Kidney epithelial cell (primary cell): ENCODE measurements at places on chromosomes 6 and 20.

- no peak for DNase-seq
These were observed 3.1 kb downstream of the GTSF1L start for GRCh38 chr20:43723735-43724134.

DNA sequence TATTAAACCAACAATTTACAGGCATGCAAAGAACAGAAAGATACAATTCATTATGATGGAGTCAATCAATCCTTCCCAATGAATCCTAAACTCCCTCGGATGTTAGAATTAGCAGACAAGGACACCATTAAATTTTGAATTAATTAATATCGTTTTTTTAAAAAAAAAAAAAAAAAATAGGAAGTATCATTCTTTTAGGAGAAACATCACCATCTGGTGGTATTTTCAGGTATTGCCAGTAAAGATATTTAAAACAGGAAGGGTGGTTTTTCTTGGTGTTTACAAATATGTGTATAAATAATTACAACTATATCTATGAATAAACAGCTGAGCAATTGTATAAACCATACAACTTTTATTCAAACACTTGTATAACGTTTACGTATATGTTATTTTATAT, 564.4 kb downstream of the HAO1 start:
- no peak for DNase-seq

DNA sequence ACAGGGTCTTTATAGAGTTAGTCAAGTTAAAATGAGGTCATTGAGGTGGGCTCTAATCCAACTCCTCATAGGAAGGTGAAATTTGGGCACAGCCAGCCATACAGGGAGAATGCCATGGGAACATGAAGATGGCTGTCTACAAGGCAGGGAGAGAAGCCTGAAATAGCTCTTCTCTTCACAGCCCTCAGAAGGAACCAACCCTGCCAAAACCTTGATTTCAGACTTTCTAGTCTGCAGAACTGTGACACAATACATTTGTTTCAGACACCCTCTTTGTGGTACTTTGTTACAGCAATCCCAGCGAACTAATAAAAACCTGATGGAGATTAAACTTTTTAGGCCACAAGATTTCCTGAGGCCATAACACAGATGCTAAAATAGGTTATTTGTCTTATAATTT, 43.1 kb upstream of the HECA start:
- DNase-seq, result no peak

DNA sequence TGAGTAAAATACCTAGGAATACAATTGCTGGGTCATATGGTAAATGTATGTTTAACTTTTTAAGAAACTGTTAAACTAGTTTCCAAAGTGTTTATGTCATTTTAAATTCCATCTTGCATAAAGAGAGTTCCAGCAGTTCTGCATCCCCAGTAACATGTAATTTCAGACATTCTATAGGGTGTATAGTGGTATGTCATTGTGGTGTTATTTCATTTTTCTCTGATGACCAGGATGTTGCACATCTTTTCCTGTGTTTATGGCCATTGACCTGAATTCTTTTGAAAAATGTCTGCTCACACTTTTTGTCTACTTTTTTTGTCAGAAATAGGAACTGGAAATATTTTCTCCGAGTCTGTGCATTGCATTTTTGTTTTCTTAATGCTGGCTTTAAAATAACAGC, 128.9 kb downstream of the TMEM200A start:
- no peak for DNase-seq

GRCh38 chr20:48662711-48663110, 165.1 kb downstream of the PREX1 start:
- no peak for DNase-seq

DNA sequence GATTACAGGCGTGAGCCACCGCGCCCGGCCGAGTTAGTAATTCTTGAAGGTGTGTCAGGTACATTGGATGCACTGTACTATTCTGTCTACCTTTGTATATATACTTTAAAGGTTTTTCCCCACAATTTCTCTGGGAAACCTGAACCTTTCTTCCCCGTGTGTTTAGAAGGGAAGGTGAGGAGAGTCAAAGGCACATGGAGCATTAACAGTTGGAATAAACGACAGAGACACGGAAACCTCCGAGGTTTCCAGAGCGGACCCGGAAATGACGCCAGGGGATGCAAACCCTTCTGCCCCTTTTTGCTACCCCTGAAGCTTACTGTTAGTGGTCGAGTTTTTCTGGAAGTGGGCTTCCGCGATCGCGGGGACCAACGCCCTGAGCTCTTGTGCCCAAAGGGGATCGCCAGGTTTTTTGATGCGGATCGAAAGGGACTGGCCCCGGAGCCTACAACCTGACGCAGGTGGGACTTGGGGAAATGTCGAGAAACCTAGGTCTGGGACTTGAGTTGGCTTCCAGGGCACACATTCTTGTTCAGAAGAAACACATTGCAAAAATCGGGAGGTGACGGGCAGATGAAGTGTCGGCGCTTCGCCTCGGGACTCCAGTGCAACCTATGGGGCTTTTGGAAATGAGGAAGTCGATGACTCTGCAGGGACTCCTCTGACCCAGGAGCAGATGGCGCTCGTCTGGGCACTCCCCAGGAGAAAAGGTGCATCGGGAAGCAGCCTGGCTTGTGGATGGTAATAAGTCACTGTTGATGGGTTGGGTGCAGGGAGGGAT, 218.2 kb downstream of the OR2B2 start:
- no peak for DNase-seq

- DNase-seq, result no peak
These were observed 23.8 kb downstream of the PRSS35 start for GRCh38 chr6:83536034-83536646.
